Subcutaneous adipose tissue (tissue), 4 donors: ENCODE measurements at places on chromosomes 13 and 19. TPM values are rescaled to one million over a fixed set of nuclear protein-coding genes. Genes with fewer than 3 reads are reported as not detected.

The AMH gene
- total RNA-seq: not detected

The CEACAM5 gene
- total RNA-seq: not detected

The STOML3 gene
- not detected for total RNA-seq

The N4BP2L1 gene
- total RNA-seq: 25.9 TPM

The BEST2 gene
- total RNA-seq: not detected

The PLIN4 gene
- total RNA-seq: 519 TPM

The GZMM gene
- total RNA-seq: not detected

The CEACAM20 gene
- not detected for total RNA-seq

The MAU2 gene
- total RNA-seq: 20.9 TPM

The ESD gene
- total RNA-seq: 148 TPM

The GJA3 gene
- not detected for total RNA-seq

The ADGRE3 gene
- total RNA-seq: not detected

The FUZ gene
- total RNA-seq: 18.6 TPM

The CCDC8 gene
- 3.1 TPM for total RNA-seq

The MAP4K1 gene
- 5.7 TPM for total RNA-seq

The ETV2 gene
- 1.1 TPM for total RNA-seq

The GRIK5 gene
- total RNA-seq: not detected

The METTL21C gene
- total RNA-seq: not detected

The KLF2 gene
- total RNA-seq: 70.6 TPM
